ENCODE measurements at places on chromosomes 4 and X.

DNA sequence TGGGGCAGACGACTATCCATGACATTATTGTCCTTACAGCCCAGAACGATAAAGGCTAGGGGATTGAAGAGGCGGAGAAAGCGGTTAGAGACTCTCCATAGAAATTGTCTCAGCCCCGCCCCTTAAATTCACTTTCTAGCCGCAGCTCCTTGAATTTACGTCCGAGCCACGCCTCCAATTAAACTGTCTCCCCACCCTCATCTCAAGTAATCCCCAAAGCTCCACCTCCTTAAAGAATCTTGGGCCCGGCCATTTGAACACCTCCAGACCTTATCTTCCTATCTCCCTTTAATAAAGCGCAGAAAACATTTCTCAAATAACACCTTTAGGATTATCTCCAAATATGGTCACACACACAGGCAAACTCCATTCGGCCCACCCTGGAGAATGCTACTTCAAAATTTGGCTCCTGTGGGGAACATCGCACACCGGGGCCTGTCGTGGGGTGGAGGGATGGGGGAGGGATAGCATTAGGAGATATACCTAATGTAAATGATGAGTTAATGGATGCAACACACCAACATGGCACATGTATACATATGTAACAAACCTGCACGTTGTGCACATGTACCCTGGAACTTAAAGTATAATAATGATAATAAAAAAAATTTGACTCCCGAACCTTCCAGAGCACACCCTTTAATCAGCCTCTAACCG lies 7.2 kb upstream of the MAGIX start:
- no peak for DNase-seq

DNA sequence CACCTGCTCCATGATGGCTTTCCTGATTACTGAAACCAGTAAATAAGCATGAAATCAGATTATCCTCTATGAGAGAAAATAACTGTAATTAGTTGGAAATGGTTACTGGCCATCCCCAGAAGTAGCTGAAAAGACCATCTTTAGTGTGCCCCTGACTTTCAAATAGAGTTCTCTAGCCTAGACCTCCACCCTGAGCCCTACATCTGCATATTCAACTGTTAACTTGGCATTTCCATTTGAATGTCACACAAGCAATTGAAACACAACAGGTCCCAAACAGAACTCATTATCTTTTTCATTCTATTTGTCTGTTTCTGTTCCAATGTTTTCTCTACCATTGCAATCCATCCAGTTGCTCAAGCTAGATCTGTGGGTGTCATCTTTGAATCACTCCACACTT lies 952.3 kb downstream of the RPA4 start:
- no peak for DNase-seq

GRCh38 chr4:72451349-72451748 lies 117.7 kb downstream of the ADAMTS3 start:
- DNase-seq, result no peak

GRCh38 chr4:151488968-151489367 lies 80.0 kb downstream of the FHIP1A start:
- DNase-seq, result no peak

GRCh38 chr4:103021120-103021519 lies 1.6 kb upstream of the SLC9B1 start:
- DNase-seq, result no peak

Data from progenitor cell of endocrine pancreas (in vitro differentiated cells).